ELR (cell line): ENCODE measurements at places on chromosomes 6 and 20.

GRCh38 chr6:6697620-6698019 is 109.1 kb downstream of the LY86 start:
- DNase-seq: no peak

GRCh38 chr6:165227644-165228329 is 81.6 kb downstream of the C6orf118 start:
- no peak for DNase-seq

- peak; percentile 15 for DNase-seq
These were observed 404.4 kb downstream of the GJA1 start for GRCh38 chr6:121839896-121840295.

DNA sequence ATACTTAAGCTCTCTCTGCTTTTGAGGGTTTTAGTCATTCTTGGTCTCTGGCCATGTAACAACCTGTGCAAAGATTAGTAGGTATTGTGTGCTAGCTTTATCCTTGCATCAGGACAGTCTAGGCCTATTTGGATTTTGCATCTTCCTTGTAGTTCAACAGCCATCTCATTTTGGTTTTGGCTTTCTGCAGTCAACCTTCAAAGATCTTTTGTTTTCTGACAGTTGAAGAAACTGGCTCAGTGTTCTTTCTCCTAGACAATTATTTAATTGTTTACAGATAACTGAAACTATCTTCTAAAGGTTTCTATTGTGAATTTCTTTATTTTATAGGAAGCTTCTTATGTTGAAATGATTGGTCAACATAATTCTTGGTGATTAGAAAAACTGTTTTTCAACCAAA is 307.5 kb downstream of the CDKAL1 start:
- no peak for DNase-seq

- no peak for DNase-seq
These were observed 100.8 kb upstream of the CNKSR3 start for GRCh38 chr6:154611241-154611640.

DNA sequence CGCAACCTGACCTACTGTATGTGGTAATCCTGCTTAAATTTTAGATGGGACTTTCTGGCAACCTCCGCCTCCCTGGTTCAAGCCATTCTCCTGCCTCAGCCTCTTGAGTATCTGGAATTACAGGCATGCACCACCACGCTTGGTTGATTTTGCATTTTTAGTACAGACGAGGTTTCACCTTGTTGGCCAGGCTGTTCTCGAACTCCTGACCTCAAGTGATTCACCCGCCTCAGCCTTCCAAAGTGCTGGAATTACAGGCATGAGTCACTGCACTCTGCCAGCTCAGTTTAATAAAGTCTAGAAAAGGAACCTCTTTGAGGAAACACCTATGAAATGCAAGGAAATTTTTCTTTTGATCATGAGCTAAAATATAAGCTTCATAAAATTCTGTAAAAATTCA is 9.0 kb upstream of the PLCB4 start:
- peak; percentile 59 for DNase-seq

DNA sequence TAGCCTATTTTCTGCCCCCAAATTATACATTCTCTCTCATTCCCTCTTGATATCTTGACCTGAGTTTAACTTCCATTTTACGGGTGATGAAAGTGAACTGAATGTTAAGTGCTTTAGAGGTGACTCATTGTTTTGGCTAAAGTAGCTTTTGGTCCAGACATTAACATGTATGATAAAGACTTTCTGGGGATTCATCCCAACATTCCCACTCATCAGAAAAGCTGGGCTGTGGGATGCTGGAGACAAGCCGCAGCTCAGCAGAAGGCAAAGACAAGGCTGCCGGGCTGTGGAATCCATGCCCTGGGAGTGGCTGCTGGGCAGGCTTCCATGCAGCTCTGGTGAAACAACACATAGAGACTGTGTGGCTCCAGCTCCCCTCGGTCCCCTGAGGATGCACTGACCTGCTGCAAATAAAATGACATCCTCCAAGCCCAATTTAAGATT is 89.9 kb upstream of the SYNDIG1 start:
- DNase-seq: peak; percentile 69

DNA sequence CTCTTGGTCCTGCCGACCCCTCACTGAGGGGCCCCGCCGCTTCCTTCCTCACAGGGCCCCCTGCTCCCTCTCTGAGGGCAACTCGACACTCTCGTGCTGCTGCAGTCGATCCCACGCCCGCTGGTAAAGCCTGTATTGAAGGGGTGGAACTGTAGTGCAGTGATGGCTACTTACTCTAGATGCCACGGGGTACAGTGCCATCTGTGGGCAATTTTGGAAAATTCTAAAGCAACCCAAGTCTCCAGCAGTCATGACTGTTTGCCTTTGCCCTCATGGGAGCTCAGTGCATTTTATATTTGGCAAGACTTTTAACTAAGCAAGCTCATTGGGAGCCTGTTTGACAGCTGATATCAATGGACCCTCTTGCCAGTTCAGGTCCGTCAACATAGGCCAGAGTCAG is 6.5 kb upstream of the C6orf136 start:
- DNase-seq: no peak

- DNase-seq: peak; percentile 67
These were observed 143.2 kb upstream of the TENT5A start for GRCh38 chr6:81895511-81896185.
